ENCODE measurements at places on chromosomes 4 and X.

- peak; percentile 40 for DNase-seq
Measured at GRCh38 chr4:40736910-40737309, 12.8 kb upstream of the NSUN7 start.

- no peak for DNase-seq
Measured at GRCh38 chrX:74272230-74272629, 31.8 kb upstream of the ZCCHC13 start.

DNA sequence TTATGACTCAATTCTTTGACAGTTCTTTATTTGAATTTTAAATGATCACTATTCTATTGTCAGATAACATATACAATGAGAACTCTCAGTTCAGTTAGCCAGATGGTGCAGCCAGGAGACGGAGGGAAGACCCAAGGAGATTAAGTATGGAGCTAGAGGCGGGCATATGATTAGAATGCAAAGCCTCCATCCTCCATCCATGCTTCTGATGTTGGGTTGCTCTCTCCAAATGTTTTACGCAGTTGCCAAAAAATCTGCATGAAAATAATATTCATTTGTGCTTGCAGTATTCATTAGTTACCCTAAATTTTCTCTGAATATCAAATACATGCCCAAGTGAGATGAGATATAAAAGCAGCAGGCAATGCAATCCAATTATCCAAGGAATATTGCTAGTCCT is 874.8 kb downstream of the C4orf33 start:
- DNase-seq: no peak

DNA sequence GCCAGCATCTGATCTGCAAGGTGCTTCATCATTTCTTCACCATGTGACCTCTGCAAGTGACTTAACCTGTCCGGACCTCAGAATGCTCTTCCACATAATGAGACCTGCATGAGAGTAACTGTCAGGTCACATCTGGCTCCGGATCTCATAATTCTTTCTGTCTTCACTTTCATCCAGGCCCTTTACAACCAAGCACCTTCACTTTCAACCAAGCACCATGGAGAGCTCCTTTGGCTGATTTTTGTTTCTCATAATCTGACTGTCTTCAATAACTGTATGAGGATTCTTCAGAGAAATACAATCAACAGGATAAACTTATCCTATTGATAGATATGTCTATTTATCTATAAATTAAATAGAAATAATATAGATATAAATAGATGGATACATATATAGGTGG is 148.1 kb downstream of the VCX3A start:
- DNase-seq: no peak

DNA sequence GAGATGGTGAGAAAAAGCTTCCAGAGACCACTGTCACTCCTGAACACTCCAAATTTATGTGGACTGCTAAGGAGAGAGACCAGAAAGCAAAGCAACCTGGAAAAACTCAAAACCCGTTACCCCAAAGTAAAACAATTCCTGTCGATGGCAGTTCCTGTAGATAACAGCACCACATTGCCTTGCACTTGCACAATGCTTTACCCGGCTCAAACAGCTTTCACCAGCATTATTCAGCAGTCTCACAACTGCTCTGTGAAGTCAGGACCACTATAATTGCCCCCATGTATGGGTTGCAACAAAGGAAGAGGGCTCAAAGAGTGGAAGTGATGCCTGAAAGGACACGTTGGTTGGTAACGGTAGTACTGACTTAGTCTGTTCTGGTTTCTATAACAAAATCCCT is 234.8 kb downstream of the BCOR start:
- DNase-seq: no peak

DNA sequence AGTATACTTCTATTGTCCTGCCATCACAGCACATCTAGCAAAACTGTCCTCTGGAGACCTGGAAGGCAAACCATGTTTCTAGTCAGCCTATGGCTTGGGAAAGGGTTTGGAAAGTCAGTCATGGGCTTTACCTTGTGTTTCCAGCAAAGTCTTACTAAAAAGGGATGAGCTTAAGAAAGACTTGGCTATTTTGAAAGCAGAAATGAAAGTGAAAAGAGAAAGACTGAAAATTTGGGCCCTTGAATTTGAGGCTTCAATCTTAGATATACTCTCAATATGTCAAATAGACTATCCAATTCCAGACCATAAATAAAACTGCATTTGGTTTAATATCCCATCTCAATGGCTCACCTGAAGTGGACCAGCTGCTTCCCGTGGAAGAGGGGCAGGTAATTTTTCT is 127.9 kb downstream of the ZNF330 start:
- no peak for DNase-seq

DNA sequence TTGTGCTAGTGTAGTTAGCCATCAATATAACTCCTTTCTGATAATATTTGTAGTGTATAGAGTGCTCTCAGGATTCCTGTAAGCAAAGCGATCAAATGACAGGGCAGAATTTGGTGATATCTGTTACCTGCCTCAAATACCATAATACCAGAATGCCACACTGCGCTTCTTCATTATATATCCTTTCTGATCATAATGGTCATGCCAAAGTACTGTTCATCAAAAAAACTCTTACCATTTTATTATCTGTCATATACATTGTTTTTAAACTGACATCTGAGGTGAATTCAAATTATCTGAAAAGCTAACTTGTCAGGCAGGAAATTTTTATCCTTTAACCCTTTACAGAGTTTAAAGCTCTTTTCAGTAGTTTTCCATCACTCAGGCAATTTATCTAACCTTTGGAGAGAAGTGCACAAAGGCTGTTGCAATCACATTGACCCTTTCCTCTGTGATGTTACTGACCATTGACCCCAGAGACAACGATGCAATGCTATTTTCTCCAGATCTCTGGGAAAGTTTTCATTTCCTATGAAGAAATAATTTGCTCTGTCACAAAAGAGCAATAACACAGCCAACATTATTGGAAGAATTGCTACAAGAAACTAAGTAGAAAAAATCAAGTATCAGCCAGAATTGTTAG is 37.4 kb downstream of the UGT2B4 start:
- no peak for DNase-seq

- no peak for DNase-seq
Measured at GRCh38 chrX:96389281-96390047, 295.2 kb upstream of the DIAPH2 start.

DNA sequence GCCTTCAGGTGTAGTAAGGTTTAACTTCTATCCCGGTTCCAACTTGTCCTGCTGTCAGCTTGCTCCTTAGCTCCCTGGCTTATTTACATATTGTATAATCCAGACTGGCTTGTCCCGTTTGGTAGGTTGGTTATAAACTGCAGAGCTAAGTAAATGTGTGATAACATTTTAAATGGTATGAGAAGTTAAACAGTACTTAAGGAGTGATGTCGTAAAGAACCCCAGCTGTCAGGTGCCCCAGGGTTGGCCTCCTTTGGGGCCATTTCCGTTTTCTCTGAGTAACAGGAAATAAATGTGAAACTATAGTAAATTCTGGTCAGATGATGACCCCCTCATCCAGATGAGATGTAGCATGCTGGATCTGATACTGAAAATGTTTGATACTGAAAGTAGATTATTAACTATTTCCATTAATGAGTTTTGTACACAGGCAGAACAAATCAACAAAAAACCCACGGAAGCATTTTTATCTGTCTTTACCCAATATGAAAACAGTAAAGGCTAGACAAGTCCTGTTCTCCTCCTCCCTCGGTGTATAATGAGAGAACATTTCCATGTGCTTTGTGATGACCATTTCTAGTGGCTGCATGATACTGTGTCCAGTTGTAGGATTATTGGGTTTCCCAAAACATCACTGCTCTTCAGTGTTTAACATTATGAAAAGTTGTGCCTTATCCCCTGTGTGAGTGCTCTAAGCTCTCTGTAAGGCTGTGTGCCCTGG is 22.4 kb downstream of the GAB1 start:
- DNase-seq: peak; percentile 73

- no peak for DNase-seq
Measured at GRCh38 chrX:148905400-148905799, 405.0 kb downstream of the AFF2 start.

DNA sequence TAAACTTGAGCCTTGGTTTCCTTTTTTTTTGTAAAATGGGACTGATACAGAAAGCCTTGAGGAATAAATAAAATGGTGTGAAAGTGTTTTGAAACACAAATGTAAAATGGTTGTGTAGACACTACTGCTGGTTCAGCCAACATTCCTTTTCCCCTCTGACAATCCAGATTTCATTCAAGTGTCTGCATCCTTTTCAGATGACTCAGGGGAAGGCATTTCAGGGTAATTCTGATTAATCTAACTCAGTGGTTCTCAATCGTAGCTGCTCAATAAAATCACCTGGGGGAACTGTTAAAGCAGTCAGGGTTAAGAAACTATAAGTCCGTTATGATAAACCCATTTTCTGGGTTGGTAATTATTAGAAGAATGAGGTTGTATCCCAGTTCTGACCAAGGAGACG is 4.6 kb downstream of the ARHGAP10 start:
- DNase-seq: no peak

DNA sequence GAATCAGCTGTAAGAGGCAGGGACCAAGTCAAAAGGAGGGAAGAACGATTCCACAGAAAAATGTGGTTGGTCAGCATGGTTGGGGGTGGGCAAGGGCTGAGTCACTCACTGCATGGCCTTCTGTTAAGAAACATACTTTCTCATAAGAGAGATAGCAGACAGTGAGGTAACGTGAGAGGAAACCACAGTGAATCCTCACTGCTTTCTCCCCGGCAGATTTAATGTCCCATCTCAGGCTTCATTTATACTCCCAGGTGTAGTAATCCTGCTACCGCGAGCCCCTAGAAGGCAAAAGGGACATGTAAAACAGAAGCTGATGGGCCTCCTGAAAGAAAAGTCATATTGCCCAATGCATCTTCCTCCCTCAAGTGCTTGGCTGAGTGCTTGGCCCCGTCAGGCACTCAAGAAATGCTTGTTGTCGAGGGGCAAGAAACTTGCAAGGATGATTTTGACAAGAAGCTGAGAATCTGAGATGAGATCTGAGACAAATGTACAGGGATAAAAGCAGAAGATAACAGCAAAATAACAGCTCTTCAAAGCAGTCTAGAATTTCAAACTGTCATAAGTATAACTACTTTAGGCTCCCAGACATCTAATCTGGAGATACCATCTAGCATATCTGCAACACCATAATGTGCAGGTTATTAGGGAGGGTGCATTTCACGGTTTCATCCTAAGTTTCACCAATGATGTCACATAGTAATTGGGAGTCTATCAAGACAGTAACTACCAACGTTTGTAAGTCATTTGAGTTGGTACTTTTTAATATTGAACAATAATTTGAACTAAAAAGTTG is 40.2 kb downstream of the SH3KBP1 start:
- DNase-seq: no peak

DNA sequence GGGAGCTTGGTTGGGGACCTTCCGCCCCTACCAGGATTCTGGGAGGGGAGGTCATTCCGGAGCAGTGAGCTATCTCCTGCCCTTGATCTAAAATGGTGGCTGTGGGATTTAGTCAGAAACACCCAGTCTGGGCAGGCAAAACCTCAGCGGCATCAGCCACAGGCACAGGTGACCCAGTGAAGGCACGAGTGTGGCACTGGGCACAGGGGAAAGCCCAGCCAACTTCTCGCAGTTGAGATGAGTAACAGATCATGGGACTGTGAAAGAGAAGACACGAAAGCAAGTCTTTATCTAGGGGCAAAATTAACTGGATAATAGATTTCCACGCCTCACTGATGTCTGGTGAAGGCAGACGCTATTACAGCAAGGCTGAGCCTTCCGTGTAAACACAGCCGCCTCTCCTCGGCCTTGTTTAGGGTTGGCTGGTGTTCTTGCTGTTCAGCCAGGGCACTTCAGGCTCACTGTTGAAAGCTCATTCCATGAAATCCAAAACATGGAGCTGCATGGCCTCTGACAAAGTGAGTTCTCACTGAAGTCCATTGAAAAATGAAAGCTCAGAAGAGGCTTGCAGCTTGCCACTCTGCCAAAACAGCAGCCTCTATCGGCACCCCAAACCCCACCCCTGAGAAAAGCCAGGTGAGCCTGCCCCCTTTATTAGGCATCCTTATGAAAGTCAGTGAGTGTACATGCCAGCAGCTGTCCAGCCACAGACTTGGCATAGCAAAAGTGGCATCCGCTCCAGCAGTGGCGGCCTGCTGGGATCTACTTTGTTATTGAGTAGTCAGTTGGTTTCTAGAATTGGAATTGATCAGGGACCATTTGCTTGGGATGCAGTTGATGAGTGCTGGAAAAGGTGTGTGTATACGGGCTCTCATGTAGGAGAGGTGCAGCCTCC is 102.3 kb upstream of the MTM1 start:
- no peak for DNase-seq

GRCh38 chr4:129113919-129114318 is 18.0 kb downstream of the C4orf33 start:
- no peak for DNase-seq

DNA sequence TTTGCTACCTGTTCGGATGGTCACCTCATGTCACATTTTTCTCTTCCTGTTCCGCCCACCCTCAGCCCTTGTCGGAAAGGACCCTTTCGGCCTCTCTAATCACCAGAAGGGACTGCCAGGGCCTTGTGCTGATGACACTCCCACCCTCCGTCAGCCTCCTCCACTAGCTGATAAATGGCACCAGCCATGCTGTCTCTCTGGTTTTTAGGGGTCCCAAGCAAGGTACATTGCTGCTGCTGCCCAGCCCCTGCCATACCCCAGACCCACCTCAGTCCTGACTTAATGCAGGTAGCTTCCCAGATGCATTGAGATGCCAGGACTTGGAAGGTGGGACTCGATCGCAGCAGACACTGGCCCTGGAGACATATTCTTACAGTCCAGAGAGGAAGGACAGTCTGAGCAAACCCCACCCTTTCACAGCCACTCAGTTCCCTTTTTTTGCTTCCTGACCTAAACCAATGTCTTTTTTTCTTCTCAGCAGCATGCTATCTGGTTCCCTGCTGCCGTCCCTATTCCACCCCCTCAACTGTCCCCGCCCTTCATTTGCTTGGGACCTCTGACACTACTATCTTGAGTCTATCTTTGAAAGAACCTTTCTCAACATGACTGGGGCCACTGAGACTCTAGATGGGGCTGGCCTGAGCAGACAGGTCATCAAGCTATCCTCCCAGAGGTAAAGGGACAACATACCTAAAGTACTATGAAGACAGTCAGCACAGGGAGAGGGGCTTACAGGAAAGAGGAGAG is at the start of gene BTK:
BTK (minus strand) TSS at position 397 of the 747 bp plus-strand sequence. CDS start 10,907 bp downstream, outside the sequence.
- DNase-seq: no peak

DNA sequence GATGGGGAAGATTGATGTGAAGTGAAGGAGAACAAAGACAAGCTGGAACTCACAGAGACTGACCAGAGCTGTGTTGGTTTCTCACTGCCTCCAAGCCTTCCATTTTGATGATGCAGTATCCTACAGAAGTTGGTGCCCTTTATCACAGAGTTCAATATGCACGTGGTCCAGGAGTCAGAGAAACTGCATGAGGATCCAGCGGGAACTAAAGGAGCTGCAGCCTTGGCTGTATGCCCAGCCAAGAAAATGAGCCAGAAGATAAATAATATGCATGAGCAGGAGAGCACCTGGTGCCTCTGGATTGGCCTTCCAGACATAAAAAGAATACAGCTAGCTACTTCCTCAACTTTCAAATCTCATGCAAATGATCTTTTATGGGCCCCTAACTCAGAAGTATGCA is 44.3 kb upstream of the DCLK2 start:
- no peak for DNase-seq

DNA sequence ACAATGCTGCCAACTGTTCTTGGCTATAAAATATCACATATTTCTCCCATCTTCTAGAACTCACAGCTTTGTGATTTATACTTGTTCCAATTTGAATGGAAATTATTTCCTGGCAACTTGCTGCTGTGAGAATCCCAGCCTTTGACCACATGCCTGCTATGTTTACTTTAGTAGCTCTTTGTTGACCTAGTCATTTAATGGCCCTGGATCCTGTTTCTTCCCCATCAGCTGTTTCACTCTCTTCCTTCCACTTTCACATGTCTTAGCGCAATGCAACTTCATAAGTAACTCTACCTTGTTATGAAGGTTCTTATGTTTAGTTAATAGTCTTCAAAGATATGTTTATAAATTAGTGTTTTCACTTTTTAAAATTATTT is 1973.6 kb upstream of the AGA start:
- no peak for DNase-seq

- no peak for DNase-seq
Measured at GRCh38 chrX:108664701-108665100, 71.7 kb downstream of the IRS4 start.

Data from right lung (tissue), 10 donors.